Naive thymus-derived CD8-positive, alpha-beta T cell (primary cell): ENCODE measurements at places on chromosomes 4 and X. TPM values are rescaled to one million over a fixed set of nuclear protein-coding genes. Genes with fewer than 3 reads are reported as not detected.

- DNase-seq: no peak
- H3K36me3 ChIP-seq: no peaks in the 10 kb centered on the region
- H3K4me1 ChIP-seq: no peaks in the 10 kb centered on the region
Measured at GRCh38 chr4:71442336-71442735, 103.5 kb downstream of the SLC4A4 start.

- H3K27ac ChIP-seq: no peak within 1 kb of the TSS
- no peak for DNase-seq
- H3K36me3 ChIP-seq: no peaks in the 10 kb centered on the region
- H3K27me3 ChIP-seq: peaks cover 26% of the 10 kb centered on the region
- H3K4me3 ChIP-seq: peak within 1 kb of the TSS; percentile 26
Measured at GRCh38 chrX:10156199-10157031, at the start of gene CLCN4. CLCN4 (plus strand) TSS chrX:10156975; CDS start chrX:10185033, 28,058 bp downstream.

GRCh38 chrX:122868631-122869030 is 315.4 kb upstream of the GRIA3 start:
- no peaks in the 10 kb centered on the region for H3K27me3 ChIP-seq
- no peaks in the 10 kb centered on the region for H3K36me3 ChIP-seq
- H3K27ac ChIP-seq: no peak overlapping the region
- no peak for DNase-seq

- H3K27ac ChIP-seq: no peak overlapping the region
- DNase-seq: no peak
- peak overlapping the region; percentile 72 for H3K4me3 ChIP-seq
Measured at GRCh38 chr4:141131723-141132071, 1.6 kb downstream of the RNF150 start.

GRCh38 chrX:21816136-21816535 is 23.3 kb upstream of the MBTPS2 start:
- no peaks in the 10 kb centered on the region for H3K36me3 ChIP-seq
- H3K27me3 ChIP-seq: no peaks in the 10 kb centered on the region
- H3K27ac ChIP-seq: no peak overlapping the region
- DNase-seq: no peak

DNA sequence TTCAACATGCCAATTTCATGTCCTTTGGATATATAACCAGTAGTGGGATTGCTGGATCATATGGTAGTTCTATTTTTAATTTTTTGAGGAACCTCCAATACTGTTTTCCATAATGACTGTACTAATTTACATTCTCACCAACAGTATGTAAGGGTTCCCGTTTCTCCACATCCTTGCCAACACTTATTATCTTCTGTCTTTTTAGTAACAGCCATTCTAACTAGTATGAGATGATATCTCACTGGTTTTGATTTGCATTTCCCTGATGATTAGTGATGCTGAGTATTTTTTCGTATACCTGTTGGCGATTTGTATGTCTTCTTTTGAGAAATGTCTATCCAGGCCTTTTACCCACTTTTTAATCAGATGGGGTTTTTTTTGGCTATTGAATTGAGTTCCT is 133.5 kb upstream of the MED14 start:
- no peaks in the 10 kb centered on the region for H3K36me3 ChIP-seq
- H3K4me3 ChIP-seq: no peak overlapping the region
- H3K27me3 ChIP-seq: no peaks in the 10 kb centered on the region
- DNase-seq: no peak

The PDE5A gene
- 1.2 TPM for total RNA-seq

The TCEAL9 gene
- total RNA-seq: 1.3 TPM

The SULT1B1 gene
- 25.2 TPM for total RNA-seq
